ENCODE measurements at places on chromosomes 5 and 9.

DNA sequence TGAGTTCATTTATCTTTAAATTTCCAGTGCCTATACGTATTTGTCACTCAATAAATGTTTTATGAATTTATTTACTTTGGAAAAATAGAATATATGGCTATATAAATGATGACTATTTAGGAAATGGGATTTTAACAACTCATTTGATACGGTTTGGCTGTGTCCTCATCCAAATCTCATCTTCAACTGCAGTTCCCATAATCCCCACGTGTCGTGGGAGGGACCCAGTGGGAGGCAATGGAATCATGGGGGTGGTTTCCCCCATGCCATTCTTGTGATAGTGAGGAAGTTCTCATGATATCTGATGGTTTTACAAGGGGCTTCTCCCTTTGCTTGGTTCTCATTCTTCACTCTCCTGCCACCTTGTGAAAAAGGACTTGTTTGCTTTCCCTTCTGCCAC, 187.6 kb upstream of the EFNA5 start:
- no peak for DNase-seq
- H3K27me3 ChIP-seq = no peaks in the 10 kb centered on the region
- no peak overlapping the region for H3K27ac ChIP-seq
- H3K4me1 ChIP-seq = no peaks in the 10 kb centered on the region
- H3K36me3 ChIP-seq = peaks cover 10% of the 10 kb centered on the region
- no peak overlapping the region for H3K4me3 ChIP-seq

DNA sequence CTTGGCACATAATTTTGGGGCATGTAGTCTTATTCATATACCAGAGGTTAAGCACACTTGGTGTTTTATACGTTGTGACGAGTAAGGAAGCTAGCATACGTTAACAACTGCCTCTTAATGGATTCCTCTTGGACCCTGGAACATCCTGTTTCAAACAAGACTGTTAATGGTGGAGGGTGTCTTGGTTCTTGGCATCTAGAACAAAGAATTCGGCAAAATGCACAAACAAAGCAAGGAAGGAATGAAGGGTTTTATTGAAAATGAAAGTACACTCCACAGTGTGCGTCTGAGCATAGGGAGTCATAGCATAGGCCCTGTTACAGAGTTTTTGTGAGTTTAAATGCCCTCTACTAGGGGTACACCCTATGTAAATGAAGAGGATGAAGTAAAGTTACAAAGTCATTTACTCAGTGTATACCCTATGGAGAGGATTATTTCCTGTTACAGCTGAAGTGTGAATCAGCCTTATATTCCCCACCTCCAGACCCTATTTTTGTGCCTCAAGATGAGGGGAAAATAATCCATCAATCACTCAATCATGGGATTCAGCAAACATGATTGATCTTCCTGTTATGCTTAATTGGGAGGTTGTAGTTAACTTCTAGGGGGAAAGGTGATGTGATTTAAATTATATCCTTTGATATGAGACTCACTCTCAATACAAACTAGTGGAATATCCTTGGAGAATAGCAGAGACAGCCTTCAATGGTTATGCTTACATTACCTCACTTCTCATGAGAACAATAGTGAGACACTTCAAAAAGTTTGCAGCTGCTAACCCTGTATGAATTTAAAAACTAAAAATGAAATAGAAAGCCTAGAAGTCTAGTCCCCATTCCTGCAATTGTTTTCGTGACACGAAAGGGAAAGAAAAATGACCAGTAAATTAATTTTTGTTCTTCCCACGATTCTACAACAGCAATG, 84.9 kb upstream of the MYO10 start:
- no peak overlapping the region for H3K4me3 ChIP-seq
- DNase-seq = no peak
- H3K27ac ChIP-seq = no peak overlapping the region
- H3K4me1 ChIP-seq = no peaks in the 10 kb centered on the region
- no peaks in the 10 kb centered on the region for H3K27me3 ChIP-seq

- no peak for DNase-seq
- no peaks in the 10 kb centered on the region for H3K27me3 ChIP-seq
- no peak overlapping the region for H3K4me3 ChIP-seq
- no peak overlapping the region for H3K27ac ChIP-seq
- H3K36me3 ChIP-seq = no peaks in the 10 kb centered on the region
These were observed 82.4 kb downstream of the HMCN2 start for GRCh38 chr9:130347931-130348330.

DNA sequence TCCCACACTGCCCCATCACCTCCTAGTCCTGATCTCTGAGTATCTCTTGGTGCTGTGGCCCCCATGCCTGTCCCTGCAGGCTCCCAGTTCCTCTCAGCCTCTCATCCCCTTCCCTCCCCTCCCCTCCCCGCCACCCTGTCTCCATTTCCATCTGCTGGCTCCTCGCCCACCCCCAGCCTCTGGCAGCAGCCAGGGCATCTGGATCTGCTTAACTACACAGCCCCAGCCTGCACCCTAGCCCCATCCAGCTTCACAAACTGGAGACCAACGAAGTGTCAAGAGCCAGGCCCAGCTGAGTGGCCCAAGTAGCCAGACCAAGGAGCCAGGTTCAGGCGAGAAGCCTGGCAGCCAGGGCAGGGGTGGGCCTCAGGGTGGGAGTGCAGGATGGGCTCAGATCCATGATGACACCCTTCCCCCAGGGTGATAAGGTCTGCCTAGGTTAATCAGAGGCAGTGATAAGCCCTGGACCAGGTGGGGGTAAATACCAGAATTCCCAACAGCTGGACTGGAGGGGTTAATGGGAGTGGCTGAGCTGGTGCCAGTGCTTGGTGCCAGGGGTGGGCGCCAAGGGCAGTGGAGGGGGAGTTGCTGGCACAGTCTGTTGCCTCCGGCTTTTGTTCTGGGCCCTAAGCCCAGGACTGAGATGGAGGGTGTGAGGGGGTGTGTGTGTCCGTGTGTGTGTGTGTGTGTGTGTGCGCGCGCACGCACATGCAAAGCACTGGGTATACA, 2.5 kb downstream of the IL11RA start:
- H3K27ac ChIP-seq = no peak overlapping the region
- H3K4me3 ChIP-seq = no peak overlapping the region
- DNase-seq = no peak
- H3K27me3 ChIP-seq = no peaks in the 10 kb centered on the region

- H3K36me3 ChIP-seq = peaks cover 34% of the 10 kb centered on the region
- H3K27me3 ChIP-seq = no peaks in the 10 kb centered on the region
- peak overlapping the region; percentile 97 for H3K27ac ChIP-seq
- H3K4me1 ChIP-seq = peaks cover 37% of the 10 kb centered on the region
- no peak for DNase-seq
These were observed 700 bp downstream of the SKP2 start for GRCh38 chr5:36152324-36153297.

DNA sequence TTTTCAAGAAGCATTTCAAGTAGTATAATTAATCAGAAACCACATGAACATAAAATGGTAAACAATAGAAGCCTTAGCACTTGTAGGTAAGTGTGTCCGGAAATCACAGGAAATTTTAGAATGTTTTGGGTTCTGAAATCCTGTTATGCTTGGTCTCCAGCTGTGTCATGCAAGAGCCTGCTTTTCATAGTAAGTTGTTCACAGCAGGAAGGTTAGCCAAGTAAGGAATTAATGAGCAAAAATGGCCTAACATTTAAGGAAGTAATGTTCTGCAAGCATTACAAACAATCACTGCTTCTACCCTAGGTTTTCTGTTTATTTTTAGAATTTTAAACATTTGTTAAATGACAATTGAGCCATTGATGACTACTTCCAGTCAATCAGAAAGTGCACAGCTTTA, 669.5 kb downstream of the SLCO4C1 start:
- H3K27me3 ChIP-seq = no peaks in the 10 kb centered on the region
- DNase-seq = no peak
- no peak overlapping the region for H3K27ac ChIP-seq
- no peaks in the 10 kb centered on the region for H3K4me1 ChIP-seq
- no peak overlapping the region for H3K4me3 ChIP-seq

GRCh38 chr9:72440378-72440777, 75.4 kb upstream of the ZFAND5 start:
- peaks cover 42% of the 10 kb centered on the region for H3K4me1 ChIP-seq
- no peaks in the 10 kb centered on the region for H3K36me3 ChIP-seq
- H3K4me3 ChIP-seq = no peak overlapping the region
- no peak for DNase-seq

DNA sequence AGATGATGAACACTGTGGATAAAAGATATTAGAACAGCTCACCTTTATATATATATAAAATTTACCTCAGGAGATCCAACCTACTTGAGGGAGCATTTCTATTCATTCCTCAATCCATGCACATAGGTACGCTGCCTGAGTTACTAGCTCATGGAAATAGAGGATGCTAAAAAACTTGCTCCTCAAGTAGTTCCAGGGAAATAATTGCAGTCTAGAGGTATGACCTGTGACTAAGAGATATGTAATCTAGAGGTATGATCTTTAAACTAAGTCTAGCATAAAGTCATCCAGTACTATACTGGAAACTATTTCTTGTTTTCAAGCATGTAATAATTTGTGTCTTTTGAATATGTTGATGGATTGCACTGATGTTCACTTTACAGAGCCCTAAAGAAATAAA, 471.2 kb downstream of the TAF11L14 start:
- no peak overlapping the region for H3K27ac ChIP-seq
- H3K4me1 ChIP-seq = no peaks in the 10 kb centered on the region
- H3K4me3 ChIP-seq = no peak overlapping the region
- DNase-seq = no peak
- no peaks in the 10 kb centered on the region for H3K27me3 ChIP-seq
- no peaks in the 10 kb centered on the region for H3K36me3 ChIP-seq

GRCh38 chr5:181265092-181265671, 4.2 kb upstream of the TRIM52 start:
- H3K27me3 ChIP-seq = no peaks in the 10 kb centered on the region
- peaks cover 7% of the 10 kb centered on the region for H3K4me1 ChIP-seq
- peak overlapping the region; percentile 57 for H3K27ac ChIP-seq
- no peak overlapping the region for H3K4me3 ChIP-seq

Data from stimulated activated naive B cell treated with anti-CD40 and anti-IgM and Interleukin-4, amounts not matched to agents 10 μg/mL and 1 μg/mL and 100 μg/mL, for 72 hours (primary cell).